ENCODE measurements at places on chromosomes 11 and 22.

DNA sequence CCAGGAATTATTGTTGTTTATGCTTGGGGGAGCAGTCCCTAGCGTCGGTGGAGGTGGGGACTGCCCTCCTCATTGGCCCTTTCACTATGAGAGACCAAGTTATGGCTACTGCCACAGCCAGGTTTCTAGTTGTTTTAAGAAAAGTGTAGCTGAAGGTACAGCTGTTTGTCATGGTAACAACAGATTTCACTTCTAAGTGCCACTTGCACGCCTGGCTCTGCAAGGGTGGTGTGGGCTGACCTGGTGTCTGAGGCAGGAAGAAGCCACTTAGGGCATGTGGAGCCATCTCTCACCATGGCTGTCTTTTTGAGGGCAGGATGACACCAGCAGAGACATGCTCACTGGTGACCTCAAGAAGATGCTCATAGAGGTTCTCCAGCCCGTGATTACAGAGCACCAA is 46.3 kb upstream of the MPEG1 start:
- no peaks in the 10 kb centered on the region for H3K36me3 ChIP-seq
- peaks cover 6% of the 10 kb centered on the region for H3K4me1 ChIP-seq

DNA sequence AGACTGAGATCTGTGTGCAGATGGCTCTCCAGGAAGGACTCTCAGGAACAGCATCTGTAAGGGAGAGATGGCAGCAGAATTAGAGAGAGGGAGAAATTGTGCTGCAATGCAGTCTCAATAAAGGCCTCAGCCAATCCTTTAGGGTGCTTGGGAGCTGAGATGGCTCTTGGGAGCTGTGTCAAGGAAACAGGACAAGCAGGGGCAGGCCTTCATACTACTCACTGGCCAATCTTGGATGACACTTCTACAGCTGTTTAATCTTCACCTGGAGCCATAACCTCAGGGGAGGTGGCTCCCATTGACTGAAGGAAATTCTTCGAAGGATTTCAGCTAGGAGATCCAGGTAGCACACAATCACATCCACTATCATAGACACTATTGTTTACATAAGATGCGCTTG is 10.0 kb downstream of the OR5B21 start:
- no peak overlapping the region for H3K4me3 ChIP-seq
- H3K36me3 ChIP-seq: no peaks in the 10 kb centered on the region
- H3K27me3 ChIP-seq: peaks cover 9% of the 10 kb centered on the region
- DNase-seq: no peak
- H3K27ac ChIP-seq: no peak overlapping the region

GRCh38 chr11:79077702-79078330 is 363.0 kb downstream of the TENM4 start:
- peaks cover 10% of the 10 kb centered on the region for H3K36me3 ChIP-seq
- no peak for DNase-seq
- peaks cover 56% of the 10 kb centered on the region for H3K4me1 ChIP-seq
- no peak overlapping the region for H3K4me3 ChIP-seq
- H3K27me3 ChIP-seq: no peaks in the 10 kb centered on the region
- peak overlapping the region; percentile 88 for H3K27ac ChIP-seq

DNA sequence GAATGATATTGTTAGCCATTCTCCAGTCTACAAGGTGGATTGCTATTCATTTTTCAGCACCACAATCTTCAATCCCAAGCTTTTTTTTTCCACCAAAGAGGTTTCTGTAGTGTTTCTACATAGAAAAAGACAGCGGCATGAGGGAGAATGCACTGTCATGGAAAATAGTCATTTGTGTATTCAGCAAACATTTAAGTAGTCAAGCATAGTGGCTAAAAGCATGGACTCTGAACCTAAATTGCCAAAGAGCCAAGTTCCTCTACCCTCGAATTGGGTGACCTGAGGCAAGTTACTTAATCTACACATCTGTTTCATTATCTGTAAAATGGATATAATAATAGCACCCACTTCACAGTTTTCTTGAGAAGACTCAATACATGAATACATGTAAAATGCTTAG is 14.2 kb downstream of the GAS2 start:
- H3K36me3 ChIP-seq: no peaks in the 10 kb centered on the region
- no peaks in the 10 kb centered on the region for H3K27me3 ChIP-seq
- H3K27ac ChIP-seq: peak overlapping the region; percentile 55
- peaks cover 25% of the 10 kb centered on the region for H3K4me1 ChIP-seq
- H3K4me3 ChIP-seq: no peak overlapping the region
- no peak for DNase-seq

- H3K4me1 ChIP-seq: peaks cover 31% of the 10 kb centered on the region
- H3K27me3 ChIP-seq: no peaks in the 10 kb centered on the region
- no peak for DNase-seq
- peak overlapping the region; percentile 97 for H3K27ac ChIP-seq
These were observed 1.1 kb upstream of the ATG16L2 start for GRCh38 chr11:72812967-72813739.

GRCh38 chr11:10236840-10237239 is 57.2 kb downstream of the SBF2 start:
- H3K36me3 ChIP-seq: peaks cover 31% of the 10 kb centered on the region
- H3K4me1 ChIP-seq: no peaks in the 10 kb centered on the region
- H3K27ac ChIP-seq: no peak overlapping the region
- H3K27me3 ChIP-seq: no peaks in the 10 kb centered on the region

- H3K36me3 ChIP-seq: no peaks in the 10 kb centered on the region
- no peak overlapping the region for H3K27ac ChIP-seq
- H3K4me3 ChIP-seq: no peak overlapping the region
These were observed 31.9 kb downstream of the FLI1 start for GRCh38 chr11:128725630-128726319.

DNA sequence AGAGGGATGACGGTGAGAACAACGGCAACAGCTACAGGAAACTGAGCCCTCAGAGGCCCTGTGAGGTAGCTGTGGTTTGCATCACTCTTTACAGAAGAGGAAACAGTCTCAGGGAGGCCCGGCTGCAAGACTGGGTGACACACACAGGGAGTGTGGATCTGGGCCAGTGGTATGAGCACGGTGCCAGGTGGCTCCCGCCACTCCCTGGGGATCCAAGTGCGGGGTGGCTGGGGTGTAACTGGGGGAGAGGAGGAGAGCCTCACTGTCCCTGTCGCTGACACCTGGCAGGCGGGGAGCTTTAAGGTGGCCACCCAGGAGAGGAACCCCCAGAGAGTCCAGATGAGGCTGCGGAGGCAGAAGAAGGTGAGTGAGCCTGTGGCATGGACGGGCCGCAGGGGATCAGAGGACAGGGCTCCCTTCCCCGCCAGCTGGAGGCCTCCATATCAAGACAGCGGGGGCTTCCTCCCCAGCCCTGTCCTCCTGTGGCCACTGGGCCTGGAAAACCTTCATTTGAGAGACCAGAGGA is 5.6 kb downstream of the RGL4 start:
- H3K27ac ChIP-seq: no peak overlapping the region
- H3K36me3 ChIP-seq: peaks cover 25% of the 10 kb centered on the region
- no peaks in the 10 kb centered on the region for H3K4me1 ChIP-seq
- no peaks in the 10 kb centered on the region for H3K27me3 ChIP-seq
- no peak overlapping the region for H3K4me3 ChIP-seq

DNA sequence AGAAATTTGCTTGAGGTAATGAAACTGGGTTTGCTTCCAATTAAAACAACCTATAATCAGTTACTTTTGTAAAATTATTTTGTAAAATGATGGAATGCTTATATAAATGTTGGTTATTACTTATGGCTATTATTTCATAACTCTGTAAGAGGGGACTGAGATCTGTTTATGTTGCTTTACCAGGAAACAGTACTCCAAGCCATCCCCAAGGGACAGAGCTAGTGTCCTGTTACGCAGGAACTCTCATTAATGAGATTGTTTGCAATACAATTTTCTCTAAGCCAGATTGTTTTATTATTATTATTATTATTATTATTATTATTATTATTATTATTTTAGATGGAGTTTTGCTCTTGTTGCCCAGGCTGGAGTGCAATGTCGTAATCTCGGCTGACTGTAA is 2.3 kb upstream of the NOX4 start:
- H3K27ac ChIP-seq: no peak overlapping the region
- no peak for DNase-seq
- H3K4me3 ChIP-seq: no peak overlapping the region
- no peaks in the 10 kb centered on the region for H3K27me3 ChIP-seq
- peaks cover 43% of the 10 kb centered on the region for H3K4me1 ChIP-seq
- H3K36me3 ChIP-seq: no peaks in the 10 kb centered on the region

GRCh38 chr11:114017723-114018122 is 41.8 kb upstream of the ZBTB16 start:
- H3K27me3 ChIP-seq: peaks cover 40% of the 10 kb centered on the region
- H3K4me3 ChIP-seq: no peak overlapping the region
- no peak for DNase-seq
- no peaks in the 10 kb centered on the region for H3K36me3 ChIP-seq

DNA sequence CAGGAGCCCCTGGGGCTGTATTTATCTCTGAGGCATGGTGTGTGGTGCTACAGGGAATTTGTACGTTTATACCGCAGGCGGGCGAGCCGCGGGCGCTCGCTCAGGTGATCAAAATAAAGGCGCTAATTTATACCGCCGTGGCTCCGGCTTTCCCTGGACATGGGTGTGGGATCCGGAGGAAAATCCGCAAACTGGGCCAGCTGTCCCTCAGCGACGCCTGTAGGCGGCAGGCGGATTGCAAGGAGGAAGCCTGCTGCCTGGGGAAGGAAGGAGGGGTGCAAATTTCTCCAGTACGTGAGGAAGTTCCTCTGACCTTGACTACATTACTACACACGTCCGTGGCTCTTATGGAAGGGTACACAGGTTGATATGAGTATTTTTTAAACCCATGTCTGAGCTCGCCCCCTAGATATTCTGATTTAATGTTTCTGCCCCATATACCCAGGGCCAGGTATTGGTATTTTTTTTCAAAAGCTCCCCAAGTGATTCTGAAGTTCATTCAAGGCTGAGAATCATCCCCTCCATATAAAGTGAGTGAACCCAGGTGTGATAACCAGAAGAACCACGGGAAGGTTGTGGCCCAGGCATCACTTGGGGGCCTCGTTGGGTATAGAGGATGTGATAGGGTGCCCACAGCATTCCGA is 2.8 kb downstream of the MYOD1 start:
- peaks cover 2% of the 10 kb centered on the region for H3K4me1 ChIP-seq
- H3K27ac ChIP-seq: no peak overlapping the region

- DNase-seq: no peak
- H3K27ac ChIP-seq: no peak overlapping the region
- H3K4me3 ChIP-seq: no peak overlapping the region
These were observed 744 bp downstream of the PRAME start for GRCh38 chr22:22558071-22558971.

DNA sequence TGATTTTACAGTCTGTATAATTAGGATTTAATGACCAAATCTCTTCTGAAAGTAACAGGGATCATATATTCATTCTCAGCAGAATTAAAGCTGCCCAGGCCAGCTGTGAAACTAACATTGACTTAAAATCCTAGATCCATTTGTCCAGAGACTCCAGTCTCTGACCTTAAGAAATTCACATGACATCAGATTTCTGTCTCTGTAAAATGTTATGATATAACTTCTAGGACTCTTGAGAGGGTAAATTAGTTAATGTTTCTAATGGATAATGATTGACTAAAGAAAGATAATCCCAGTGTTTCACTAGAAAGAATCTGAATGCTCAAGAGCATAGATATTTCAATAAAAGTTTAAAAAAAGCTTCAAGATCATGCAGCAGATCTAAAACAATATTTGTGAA is 6.3 kb downstream of the NOX4 start:
- H3K4me3 ChIP-seq: no peak overlapping the region
- H3K36me3 ChIP-seq: peaks cover 25% of the 10 kb centered on the region
- H3K4me1 ChIP-seq: peaks cover 23% of the 10 kb centered on the region
- peak overlapping the region; percentile 26 for H3K27ac ChIP-seq
- no peaks in the 10 kb centered on the region for H3K27me3 ChIP-seq
- DNase-seq: no peak

DNA sequence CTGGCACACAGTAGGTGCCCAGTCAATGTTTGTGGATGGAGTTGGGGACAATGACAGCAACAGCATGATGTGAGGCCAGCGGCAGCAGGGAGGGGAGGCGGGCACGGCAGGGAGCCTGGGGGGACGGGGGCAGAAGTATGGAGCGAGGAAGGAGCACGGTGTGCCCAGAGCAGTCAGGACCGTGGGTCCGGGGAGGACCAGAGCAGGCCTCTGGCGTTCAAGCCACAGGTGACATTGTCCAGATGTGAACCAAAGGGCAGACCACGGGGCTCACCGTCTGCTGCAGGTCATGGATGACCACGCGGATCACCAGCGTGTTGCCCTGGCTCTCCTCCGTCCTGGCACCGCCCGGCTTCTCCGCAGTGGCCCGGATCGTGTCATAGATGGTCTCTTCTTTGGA is 105.5 kb downstream of the SHANK2 start:
- no peak overlapping the region for H3K4me3 ChIP-seq
- no peak overlapping the region for H3K27ac ChIP-seq
- H3K27me3 ChIP-seq: peaks cover 10% of the 10 kb centered on the region
- H3K36me3 ChIP-seq: no peaks in the 10 kb centered on the region
- no peak for DNase-seq
- H3K4me1 ChIP-seq: no peaks in the 10 kb centered on the region

- no peak overlapping the region for H3K4me3 ChIP-seq
- H3K27ac ChIP-seq: peak overlapping the region; percentile 83
- no peaks in the 10 kb centered on the region for H3K27me3 ChIP-seq
- no peak for DNase-seq
These were observed 39.3 kb downstream of the AMBRA1 start for GRCh38 chr11:46554213-46555147.

- H3K36me3 ChIP-seq: peaks cover 7% of the 10 kb centered on the region
- peaks cover 16% of the 10 kb centered on the region for H3K27me3 ChIP-seq
- no peak for DNase-seq
- H3K4me3 ChIP-seq: no peak overlapping the region
These were observed 169.5 kb downstream of the EFCAB6 start for GRCh38 chr22:43642319-43643206.

DNA sequence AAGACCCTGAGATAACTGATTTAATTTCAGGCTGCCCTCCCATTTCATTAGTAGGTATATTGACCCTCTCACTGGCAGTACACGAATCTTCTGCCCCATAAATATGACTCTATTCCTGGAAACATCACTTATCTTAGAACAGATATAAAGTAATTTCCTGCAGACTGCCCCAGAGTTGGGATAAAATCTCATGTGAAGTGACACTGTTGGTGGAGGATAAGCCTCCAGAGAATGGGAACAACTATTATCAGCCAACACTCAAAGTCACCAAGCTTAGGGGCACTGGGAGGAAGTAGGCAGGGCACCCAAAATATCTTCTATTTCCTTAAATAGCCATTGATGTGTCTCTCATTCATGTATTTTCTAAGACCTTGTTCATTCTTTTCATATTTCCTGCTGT is 8.2 kb downstream of the OR51B5 start:
- no peak overlapping the region for H3K4me3 ChIP-seq
- H3K4me1 ChIP-seq: no peaks in the 10 kb centered on the region
- H3K27me3 ChIP-seq: peaks cover 2% of the 10 kb centered on the region
- no peak for DNase-seq
- no peaks in the 10 kb centered on the region for H3K36me3 ChIP-seq
- no peak overlapping the region for H3K27ac ChIP-seq

DNA sequence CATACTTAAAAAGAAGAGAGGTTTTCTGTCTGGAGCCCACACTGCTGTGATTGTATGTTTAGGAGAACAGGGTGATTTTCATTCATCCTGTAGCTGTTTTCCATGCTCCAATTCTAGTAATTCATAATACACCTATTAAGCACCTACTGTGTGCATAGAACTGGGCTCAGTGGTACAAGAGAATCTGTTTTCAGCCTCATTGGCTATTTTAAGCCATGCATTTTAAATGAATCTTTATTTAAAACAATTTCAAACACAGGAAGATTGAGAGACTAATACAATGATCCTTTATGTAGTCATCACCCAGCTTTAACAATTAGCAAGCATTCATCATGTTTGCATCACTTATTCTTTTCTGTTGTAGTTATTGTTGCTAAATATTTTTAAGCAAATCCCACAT is 86.2 kb downstream of the BDNF start:
- H3K4me3 ChIP-seq: no peak overlapping the region
- no peaks in the 10 kb centered on the region for H3K27me3 ChIP-seq
- H3K4me1 ChIP-seq: no peaks in the 10 kb centered on the region
- no peaks in the 10 kb centered on the region for H3K36me3 ChIP-seq
- no peak overlapping the region for H3K27ac ChIP-seq
